Germinal center (tissue), 1 donor: ENCODE measurements at places on chromosomes 4 and X.

DNA sequence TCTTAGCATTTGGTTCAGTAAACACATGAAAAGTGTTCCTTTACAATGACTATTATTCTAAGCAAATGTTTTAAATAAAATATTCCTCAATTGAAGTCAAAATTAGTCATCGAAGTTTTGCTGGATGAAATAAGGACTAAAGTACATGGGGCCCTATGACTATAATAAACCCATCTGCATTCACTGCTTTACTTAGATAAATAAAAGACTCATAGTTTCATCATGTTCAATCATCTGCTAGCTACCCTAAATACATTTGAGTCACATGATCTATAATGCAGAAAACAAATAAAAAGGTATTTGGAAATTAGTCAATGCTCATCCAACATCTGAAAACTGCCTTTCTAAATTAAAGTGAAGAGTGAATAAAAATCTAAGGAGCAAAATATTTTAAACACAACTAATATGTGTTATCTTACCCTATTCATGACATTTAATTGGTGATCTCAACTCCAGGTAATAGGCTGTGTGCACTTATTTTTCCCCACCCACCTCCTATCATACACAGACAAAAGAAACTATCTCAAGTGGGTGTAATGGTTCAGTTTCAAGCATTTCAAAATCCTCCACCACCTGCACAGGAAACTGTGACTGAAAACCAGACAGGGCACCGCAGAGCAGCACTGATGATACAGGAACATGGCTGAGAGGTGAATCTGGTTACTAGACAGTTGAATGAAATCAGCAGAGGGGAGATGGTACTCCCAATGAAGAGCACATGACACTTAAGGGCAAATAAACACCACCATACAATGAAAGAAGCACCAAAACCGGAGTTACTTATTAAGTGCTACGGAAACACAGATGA lies 78.6 kb downstream of the CAMK2D start:
- DNase-seq = no peak

GRCh38 chrX:44314259-44314734 lies 29.2 kb downstream of the EFHC2 start:
- DNase-seq = no peak

- DNase-seq = no peak
Observed at GRCh38 chr4:15848191-15848842, 70.2 kb downstream of the CD38 start.

- DNase-seq = no peak
Observed at GRCh38 chr4:55326629-55327028, 19.4 kb upstream of the SRD5A3 start.

DNA sequence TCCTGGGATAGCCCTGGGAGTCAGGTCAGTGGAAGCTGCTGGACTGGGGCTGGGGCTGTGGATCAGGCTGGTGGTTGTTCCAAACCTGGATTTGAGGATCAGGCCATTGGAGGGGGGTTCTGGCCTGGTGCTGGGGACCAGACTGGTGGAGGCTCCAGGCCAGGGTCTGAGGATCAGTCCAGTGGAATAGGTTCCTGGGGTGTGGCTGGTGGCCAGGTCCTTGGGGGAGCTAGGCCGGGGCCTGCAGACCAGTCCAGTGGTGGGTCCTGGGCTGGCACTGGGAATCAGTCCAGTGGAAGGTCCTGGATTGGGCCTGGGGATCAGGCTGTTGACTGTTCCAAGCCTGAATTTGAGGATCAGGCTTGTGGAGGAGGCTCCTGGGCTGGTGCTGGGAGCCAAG lies 8.0 kb downstream of the ARMCX4 start:
- no peak for DNase-seq

DNA sequence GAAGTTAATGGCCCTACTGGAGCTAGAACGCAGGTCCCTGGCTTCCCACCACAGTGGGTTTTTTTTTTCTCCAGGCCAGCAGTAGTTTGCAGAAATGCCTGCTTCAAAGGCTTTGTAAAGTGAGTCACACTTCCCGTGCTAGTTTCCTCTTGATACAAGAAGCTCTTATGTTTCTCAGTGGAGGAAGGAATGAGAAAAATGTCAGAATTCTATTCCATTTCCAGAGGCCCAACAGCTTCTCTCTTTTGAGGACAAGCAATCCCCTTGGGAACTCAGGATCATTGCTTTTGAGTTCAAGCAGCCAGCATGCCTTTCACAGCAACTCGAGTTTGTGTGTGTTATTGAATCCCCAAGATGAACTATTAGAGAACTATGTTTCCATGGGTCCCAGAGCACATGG lies 134.3 kb downstream of the GUCY2F start:
- DNase-seq = no peak

- no peak for DNase-seq
Observed at GRCh38 chrX:24334461-24334860, 20.6 kb upstream of the SUPT20HL2 start.

DNA sequence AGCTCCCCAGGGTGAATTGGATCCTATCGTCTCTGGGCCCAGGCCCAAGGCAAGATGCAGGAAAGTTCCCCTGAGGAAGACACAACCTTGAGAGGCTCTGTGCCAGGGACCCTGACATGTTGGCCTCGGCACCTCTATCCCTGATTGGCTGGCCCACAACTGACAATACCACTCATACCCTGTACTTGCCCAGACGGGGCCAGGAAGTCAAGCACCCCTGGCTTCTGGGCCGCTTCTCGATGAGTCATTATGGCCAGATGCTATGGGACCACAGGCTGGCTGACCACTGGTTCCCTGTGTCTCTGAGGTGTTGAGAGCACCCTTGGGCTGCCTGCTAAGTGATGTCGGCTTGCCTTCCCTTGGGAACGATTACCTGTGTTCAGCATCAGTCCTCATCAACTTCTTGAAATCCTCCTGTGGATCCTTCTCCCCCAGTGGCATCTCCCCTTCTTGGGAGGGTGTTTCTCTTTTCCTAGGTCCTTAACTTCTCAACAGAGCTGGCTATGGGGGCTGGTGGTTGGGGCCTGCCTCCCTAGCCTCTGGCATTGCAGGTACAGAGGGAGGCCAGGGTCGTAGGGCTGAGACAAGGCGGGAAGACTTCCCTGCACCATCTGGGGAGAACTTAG lies 54.5 kb upstream of the MAMLD1 start:
- no peak for DNase-seq

DNA sequence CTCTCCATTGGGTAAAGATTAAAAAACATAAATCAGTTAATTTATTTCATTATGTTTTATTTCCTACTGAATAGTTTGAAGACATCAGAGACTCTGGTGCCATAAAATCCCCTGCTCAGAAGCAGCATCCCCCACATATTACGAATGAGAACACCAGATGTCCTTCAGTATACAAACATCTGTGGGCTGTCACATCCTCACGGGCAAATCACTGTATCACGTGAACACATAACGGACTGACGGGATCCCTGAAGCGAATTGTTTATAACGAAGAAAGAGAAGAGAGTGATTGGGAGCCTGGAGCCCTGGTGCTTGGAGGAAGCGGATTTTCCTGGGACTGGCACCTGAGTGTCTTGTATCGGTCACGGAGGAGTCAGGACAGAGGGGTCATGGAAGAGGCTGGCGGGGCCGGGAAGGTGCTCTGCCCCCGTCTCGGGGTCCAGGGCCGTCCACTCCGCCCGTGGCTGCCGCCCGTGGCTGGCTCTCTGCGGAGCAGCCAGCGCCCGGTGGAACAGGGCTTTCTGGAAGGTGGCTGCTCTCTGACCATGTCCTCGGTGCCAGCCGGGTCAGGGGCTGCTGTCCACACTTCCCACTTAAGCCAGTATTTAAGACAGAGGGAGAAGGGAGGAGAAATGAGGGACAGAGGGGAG lies 452.7 kb upstream of the FAT1 start:
- no peak for DNase-seq

- no peak for DNase-seq
Observed at GRCh38 chr4:88960576-88960975, 96.4 kb downstream of the FAM13A start.

DNA sequence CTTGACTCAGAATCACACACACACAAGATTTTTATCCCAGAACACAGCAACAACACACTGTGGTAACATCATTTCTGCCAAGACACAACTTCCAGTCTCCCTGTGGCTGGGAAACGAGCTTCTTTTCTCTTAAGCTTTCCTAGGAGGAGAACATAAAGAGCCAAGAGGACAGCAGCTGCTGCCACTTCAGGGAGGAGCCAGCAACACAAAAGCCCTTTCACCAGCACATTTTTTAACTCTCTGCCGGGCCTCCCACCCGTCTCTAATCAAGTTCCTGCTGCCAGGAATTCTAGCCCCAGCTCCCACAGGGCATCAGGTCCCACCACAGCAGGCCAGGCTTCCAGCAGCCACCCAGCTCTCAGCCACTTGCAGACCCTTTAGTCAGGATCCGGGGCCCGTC lies 22.4 kb downstream of the FAT1 start:
- no peak for DNase-seq

DNA sequence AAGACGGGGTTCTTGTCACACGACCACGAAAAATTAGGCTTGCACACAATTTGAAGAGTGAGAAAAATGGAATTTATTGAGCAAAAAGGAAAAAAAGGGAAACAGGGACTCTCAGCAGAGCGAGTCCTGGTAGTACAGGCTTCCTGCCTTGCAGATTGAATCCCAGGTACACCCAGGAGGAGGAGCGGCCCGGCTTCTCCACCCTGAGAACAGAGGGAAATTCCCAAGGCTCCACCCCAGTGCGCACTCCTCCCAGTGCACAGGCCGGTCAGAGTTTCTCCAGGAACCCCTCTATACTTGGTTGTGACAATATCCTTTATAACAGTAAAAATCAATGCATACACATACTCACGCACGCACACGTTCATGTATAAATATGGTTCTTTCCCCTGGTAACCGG lies 22.0 kb downstream of the SLC4A4 start:
- no peak for DNase-seq

DNA sequence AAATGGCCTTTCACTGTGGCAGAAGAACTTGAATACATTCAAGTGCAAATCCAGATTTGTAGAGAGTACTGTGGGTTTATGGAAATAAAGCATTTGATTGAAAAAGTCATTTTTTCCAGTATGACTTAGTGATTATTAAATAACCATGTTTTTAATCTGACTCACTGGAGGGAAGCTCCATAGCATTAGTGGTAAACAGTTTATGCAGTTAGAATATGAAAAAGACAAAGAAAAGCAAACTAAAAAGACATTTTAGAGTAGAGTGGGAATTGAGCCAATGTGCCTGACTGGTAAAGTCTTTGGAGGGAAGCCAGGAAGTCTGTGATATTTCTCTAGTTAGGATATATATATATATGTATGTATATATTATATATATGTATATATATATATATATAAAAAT lies 53.4 kb downstream of the FAT4 start:
- DNase-seq = no peak

DNA sequence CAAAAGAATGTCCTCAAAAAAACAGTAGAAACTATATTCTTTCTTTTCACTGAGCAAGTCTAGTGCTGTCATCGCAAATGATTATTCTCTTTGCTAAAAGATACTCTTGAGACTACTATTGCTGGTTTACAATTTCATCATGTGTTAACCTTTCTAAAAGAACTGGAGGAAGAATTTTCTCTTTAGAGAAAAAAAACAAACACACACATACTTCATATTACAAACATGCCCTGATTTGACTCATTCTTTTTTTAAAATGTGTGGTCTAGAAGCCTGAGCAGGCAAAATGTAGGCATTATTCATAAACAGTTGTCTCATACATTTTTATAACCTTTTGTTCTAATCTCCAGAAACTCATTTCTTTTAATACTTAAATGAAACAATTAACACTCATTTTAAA lies 60.6 kb upstream of the FAT4 start:
- no peak for DNase-seq

GRCh38 chr4:25727711-25728493 lies 72.3 kb downstream of the SLC34A2 start:
- DNase-seq = peak; percentile 41

DNA sequence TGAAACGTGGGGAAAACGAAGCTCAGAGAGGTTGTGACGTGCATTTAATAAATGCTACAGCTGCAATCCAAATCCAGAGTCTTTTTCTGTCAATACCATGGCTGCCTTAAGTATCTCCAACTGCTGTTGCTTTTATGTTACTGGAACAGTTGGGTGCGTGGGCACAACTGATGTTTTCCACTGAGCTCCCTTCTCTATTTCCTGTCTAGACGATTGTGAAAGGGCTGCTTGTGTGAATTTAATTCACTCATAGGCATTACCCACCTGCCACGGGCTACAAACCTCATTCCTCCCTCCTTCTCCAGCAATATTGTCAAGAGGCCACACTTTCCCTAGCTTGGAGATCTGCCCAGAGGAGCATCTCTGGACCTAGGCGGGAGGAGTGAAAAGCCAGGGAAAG lies 526.0 kb downstream of the MID1IP1 start:
- DNase-seq = no peak

GRCh38 chr4:21077967-21078366 lies 377.7 kb downstream of the PACRGL start:
- DNase-seq = no peak

- no peak for DNase-seq
Observed at GRCh38 chr4:73901031-73901430, 31.8 kb downstream of the CXCL1 start.

- no peak for DNase-seq
Observed at GRCh38 chr4:17058916-17059741, 160.7 kb upstream of the LDB2 start.

GRCh38 chrX:17475449-17476217 lies 100.6 kb downstream of the NHS start:
- DNase-seq = no peak

GRCh38 chrX:41982953-41983352 lies 59.6 kb upstream of the CASK start:
- DNase-seq = no peak

DNA sequence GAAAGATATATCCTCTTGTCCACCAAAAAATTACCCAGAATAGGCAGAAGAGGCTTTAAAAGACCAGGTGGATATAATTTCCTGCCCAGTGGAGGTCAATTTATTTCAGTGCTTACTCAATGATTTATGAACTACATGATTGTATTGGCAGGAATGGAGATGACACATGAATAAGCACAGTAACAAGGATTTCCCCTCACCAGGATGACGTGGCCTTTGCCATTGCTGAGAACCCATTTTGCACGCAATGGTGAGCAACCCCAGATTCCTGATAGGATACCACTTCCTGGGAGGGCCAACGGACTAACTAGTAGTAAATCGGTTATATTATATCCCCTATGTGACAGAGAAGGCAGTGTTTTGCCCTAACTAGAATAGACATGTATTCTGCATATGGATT lies 11.6 kb upstream of the TTC29 start:
- no peak for DNase-seq

DNA sequence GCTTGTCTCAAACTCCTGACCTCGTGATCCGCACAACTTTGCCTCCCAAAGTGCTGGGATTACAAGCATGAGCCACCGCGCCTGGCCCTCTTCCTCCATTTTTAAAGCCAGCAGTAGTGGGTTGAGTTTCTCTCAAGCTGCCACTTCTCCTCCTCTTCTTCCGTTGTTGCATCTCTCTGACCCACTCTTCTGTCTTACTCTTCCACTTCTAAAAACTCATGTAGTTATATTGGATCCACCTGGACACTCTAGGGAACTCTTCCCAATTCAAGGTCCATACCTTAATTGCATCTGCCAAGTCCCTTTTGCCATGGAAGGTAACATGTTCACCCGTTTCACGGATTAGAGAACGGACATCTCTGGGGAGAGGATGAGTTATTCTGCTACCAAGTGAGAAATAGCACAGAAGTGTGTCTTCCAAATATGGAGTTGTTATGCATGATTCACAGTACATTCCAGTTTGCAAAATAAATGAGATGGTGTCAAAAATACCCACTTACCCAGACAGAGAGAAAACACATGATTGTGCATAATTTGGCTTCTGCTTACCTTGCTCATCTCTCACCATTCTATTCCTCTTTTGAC lies 51.8 kb downstream of the GBA3 start:
- DNase-seq = no peak

GRCh38 chr4:108114503-108114902 lies 54.2 kb downstream of the LEF1 start:
- no peak for DNase-seq
